ENCODE measurements at places on chromosomes 2 and 18.

GRCh38 chr2:128424406-128425171, 105.9 kb upstream of the HS6ST1 start:
- DNase-seq: no peak

- no peak for DNase-seq
Observed at GRCh38 chr2:41579806-41580205, 468.0 kb upstream of the PKDCC start.

- DNase-seq: no peak
Observed at GRCh38 chr2:3480352-3481010, 38.9 kb downstream of the ADI1 start.

DNA sequence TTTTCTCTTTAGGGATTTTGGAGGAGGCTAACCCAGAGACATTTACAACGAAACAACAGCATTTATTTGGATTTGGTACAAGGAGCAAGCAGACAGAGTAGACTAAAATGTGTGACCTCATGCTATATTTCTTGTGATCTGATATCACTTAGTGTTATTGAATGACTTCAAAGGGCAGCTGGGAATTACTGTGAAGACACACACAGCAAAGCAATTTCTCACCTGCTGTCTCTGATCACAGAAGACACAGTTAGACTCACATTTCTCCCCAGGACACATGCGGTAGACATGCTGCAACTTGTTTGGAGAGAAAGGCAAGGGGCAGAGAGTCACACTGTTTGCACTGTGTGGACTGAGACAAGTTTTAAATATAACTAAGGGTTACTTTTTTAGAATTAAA, 67.5 kb downstream of the LTBP1 start:
- no peak for DNase-seq

DNA sequence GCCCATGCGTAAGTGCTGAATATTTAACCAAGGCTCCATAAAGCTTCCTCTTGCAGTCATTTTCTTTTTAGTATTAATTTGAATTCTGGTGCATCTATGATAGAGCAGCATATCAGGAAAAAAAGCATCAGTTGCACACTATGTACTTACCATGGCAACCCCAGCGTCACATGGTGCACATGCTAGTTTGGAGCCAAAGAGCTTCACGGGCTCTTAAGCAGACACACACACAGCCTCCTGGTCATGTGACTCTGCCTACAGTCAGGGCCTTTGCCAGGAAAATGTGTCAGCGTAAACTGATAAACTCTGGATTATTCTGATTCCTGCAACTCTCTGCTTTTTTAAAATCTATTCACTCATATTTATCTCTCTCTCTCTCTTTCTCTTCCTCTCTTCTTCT, 30.2 kb downstream of the NYAP2 start:
- no peak for DNase-seq

DNA sequence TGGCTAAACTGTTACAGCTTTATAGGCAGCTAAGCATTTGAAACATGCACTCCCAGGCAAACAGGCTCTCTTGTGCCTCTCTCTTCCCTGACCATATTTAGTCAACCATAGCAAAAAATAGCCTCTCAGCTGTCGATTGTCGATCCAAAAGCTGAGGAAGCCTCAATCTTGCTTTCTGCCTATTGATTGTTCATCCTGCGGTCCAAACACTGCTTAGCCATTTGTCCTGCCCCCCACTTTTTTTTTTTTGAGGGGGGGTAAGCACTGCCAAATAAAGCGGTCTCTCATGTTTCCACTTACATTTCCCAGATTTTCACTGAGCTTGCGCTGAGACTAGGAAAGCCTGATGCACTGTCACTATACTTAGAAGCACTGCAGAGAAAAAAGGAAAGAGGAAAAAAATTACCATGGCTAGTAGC, 90.8 kb downstream of the MIB1 start:
- no peak for DNase-seq

DNA sequence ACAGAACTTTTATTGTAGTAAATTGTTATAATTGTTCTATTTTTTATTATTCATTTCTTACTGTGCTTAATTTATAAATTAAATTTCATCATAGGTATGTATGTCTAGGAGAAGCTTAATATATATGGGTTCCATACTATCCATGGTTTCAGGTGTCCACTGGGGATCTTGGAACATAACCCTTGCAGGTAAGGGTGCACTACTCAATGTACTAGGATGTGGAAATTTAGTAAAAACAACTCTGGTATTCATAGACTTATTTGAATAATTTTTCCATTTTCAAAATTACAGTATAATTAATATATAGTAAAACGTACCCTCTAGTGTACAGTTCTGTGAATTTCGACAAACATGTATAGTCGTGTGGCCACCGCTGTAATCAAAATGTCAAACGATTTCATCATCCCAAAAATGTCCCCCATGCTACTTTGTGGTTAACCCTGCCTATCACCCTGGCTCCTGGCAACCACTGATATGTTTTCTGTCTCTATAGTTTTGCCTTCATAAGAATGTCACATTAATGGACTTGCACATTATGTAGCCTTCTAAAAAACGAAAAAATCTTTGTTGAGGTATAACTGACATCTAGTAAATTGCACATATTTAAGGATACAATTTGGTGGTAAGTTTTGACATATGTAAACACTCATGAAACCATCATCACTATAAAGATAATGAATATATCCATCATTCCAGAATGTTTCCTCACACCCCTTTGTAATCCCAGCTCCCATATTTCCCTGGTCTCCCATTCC, 45.7 kb downstream of the ARL5A start:
- no peak for DNase-seq

DNA sequence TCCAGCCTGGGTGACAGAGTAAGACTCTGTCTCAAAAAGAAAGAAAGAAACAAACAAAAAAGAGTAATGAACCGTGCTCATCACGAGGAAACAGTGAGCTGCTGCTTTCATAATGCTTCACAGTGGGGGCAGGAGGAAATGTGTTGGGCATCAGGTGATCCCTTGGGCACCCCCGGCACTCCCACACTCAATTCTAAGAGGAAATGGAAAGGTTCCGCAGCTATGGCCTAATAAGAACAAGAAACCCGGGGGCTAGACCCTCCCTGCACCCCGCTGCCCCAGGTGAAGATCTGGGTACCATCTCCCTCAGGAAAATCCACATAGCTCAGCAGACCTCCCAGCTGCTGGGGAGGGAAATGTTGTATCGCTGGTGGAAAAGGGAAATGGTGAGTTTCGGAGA, 118.9 kb downstream of the LPIN1 start:
- DNase-seq: no peak

DNA sequence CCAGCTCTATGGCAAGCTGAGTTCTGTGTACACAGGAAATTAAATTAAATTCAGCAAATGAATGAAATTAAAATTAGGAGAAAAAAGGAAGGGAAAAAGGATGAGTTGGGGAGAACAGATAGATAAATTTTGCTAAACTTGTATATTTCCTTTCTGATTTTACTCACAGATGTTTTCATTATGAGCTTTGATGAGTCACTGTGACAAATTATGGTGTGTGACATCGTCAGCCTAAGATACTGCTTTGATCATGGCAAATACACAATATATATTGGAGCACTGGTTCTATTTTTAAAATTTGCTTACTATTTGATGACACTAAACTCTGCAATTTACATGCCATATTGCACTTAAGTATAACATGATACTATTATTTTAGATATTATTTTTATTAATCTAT, 464.6 kb upstream of the SPHKAP start:
- DNase-seq: no peak

GRCh38 chr18:11736656-11737055, 47.6 kb downstream of the GNAL start:
- no peak for DNase-seq

- no peak for DNase-seq
Observed at GRCh38 chr2:3201281-3201680, 176.3 kb downstream of the EIPR1 start.

DNA sequence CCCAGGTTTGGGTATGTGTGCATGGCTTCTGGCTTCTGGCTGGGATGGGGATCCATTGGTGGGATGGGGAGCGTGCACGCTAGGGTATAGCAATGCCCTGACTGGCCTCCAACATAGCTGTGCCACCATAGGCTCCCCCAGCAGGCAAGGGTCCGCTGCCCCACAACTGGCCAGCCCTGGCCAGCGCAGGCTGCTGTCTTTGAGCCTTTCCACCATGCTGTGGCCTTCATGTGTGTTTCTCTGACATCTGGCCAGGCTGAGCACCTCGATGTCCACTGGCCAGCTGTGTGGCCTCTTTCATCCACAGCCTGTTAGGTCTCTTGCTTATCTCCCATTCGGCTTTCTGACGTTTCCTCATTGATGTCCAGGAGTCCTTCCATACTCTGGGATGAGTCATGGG, 231.3 kb downstream of the NDUFA10 start:
- no peak for DNase-seq

- DNase-seq: no peak
Observed at GRCh38 chr2:68088940-68089339, 26.1 kb upstream of the C1D start.

Measured in stimulated activated CD4-positive, alpha-beta T cell treated with anti-CD3 and anti-CD28 coated beads, TNF-alpha, amount 100 ng/mL, for 48 hours (primary cell).